GM20000 (cell line): ENCODE measurements at places on chromosomes 4 and X.

GRCh38 chr4:87895964-87896621, 63.3 kb downstream of the MEPE start:
- DNase-seq: no peak

DNA sequence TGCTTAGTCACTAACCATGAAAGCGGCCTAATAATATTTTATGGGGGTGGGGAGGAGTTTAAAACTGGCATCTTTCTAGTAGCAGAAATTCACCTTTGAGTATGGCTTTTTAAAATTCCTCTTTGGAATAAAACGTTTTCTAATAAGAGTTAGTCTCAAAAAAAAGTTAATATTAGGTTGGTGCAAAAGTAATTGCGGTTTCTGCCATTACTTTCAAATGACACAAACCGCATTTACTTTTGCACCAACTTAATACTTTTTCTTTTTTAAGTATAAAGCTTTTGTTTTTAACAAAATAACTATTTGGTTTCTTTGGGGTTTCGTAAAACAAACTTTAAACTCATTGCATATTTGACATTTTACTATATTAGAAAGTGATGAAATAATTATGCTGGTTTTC, 68.4 kb downstream of the FBXO8 start:
- DNase-seq: no peak

- no peak for DNase-seq
Observed at GRCh38 chr4:151013491-151013890, 1.6 kb downstream of the LRBA start.

GRCh38 chr4:53899586-53900270, 164.7 kb downstream of the CHIC2 start:
- no peak for DNase-seq

DNA sequence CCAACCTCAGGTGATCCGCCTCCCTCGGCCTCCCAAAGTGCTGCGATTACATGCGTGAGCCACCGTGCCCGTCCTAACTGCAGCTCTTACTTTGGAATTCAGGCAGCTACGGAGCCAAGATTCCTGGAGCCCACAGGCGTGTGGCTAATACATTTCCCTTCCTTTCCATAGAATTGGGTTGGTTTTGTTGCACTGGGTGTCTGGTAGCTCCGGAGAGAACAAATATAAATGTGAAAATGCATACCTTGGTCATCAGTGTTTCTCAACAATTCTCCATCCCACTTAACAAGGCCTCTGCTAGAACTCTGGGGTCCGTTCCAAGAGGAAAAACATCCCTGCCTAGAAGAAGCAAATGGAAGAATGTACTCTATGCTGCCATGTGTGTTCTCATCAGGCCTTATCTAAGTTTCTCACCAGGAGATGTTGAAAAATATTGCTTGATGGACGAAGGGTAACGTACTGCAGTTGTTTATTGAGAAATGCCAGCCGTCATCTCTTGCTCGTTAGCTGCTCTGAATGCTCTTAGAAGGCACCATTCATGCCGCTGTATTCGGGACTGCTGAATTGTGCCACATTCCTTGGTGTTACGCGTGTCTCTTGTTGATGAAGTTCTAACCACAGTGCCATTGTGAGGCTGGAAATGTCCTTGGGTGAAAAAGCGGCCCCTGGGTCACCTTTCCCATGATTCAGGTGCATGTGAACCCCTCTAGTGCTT, 50.5 kb upstream of the CD99 start:
- DNase-seq: no peak

GRCh38 chrX:144946666-144947065, 300.6 kb upstream of the SPANXN1 start:
- no peak for DNase-seq

GRCh38 chr4:110073053-110073845, 125.2 kb downstream of the ELOVL6 start:
- DNase-seq: no peak
